ACHN (cell line): ENCODE measurements at places on chromosomes 6 and 20.
A peak's percentile ranks its signal among the peaks of the same experiment; 100 is the strongest.

DNA sequence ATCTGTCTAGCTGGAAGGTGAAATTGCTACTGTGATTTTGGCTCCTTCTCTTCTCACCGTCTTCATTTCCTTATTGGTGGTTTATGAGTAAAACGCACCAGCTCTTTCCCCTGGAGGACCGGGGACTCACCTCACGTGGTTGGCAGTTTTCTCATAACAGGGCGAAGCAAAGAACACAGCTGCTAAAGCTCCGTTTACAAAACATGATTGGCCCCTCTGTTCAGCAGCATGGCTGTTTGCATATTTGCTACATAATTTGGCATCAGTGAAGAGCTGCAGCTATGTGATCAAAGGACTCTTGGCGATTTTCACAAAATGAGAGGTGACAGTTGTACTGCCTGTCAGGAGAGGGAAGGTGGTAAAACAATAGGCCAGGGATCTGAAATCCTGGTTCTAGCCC is 20.5 kb upstream of the TMEM181 start:
- DNase-seq, result no peak

GRCh38 chr20:60294632-60295031 is 336.4 kb downstream of the CDH26 start:
- no peak for DNase-seq

DNA sequence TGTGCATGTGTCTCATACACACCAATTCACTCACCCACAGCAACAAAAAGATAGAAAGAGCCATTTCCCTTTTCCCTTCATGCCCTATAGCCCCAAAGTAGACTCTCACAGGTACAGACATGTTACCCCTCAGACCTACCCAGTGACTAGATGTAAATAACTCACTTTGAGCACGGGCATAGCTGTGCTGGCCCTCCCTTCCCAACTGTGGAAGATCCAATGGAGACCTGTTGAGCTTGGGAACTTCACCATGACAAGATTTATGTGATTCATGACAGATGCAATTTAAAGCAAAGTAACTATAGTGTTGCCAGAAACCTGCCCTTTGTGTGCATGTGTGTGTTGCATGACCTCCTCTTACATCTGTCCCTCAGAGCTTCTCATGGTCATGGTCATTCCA is 175.4 kb downstream of the UBE3D start:
- no peak for DNase-seq

- DNase-seq, result no peak
Observed at GRCh38 chr6:164991573-164991972, 317.8 kb downstream of the C6orf118 start.

GRCh38 chr6:130583268-130583667 is 217.5 kb downstream of the TMEM200A start:
- no peak for DNase-seq

- DNase-seq, result peak; percentile 14
Observed at GRCh38 chr20:11912013-11912658, 5.6 kb upstream of the BTBD3 start.

DNA sequence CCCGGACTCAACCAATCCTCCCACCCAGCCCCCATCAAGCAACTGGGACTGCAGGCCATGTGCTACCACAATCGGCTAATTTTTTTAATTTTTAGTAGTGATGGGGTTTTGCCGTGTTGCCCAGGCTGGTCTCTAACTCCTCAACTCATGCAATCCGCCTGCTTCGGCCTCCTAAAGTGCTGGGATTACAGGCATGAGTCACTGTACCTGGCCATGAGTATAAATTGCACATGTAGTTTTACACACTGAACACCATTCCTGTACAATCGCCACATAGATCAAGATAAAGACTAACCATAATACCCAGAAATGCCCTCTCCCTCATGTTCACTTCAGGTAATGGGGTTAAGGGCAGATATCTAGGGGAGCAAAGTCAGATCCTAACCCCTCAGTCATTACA is 26.4 kb downstream of the TRPC4AP start:
- DNase-seq, result no peak

DNA sequence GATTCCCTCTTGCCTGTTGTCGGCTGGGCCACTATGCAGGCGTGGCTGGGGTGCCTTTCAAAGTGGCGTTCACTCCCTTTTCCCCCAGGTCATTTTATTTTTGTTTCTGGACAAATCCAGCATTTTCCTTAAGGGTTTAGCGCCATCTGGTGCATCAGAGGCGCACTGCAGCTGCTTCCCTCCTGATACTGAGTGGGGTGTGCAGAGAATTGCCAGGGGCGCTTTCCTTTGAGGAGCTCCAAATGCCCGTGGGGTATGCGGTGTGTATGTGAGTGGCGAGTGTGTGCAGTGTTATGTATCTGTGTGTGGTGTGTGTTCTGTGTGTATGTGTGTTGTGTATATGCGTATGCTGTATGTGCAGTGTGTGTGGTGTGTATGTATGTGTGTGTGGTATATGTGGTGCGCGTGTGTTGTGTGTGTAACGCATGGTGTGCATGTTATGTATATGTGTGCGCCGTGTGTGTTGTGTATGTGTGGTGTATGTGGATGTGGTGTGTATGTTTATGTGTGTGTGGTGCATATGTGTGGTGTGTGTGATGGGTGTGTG is 100.1 kb upstream of the AGPAT4 start:
- peak; percentile 63 for DNase-seq

DNA sequence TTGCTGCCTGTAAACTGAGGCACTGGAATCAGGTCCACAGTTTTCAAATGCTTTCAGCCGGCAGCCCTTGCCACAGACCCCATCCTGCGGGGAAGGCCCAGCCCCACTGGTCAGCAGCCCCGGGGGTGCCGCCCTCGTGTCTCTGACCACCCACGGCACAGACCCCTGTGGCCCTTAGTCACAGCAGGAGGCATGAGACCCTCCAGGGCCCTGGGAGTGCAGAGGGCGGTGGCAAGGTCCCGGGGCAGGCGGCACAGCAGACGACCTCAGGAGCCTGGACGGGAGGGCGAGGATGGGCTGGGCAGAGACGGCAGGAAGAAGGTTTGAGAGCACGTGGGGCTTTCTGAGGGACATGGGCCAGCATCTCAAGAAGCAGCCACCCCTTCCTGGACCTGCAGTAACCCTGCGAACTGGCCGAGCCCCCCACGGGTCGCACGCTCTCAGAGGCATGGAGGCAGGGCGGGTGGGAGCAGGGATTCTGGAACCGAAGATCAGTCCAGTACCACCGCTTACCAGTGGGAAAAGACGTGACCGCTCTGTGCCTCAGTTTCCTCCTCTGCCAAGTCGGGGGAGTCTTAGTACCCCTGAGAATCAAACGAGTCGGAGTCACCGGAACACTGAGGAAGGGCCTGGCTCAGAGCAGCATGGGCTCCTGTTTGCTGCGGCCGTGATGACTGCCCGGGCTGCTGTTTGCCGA is 140.7 kb downstream of the TAF4 start:
- no peak for DNase-seq

GRCh38 chr6:1498491-1499113 is 109.2 kb downstream of the FOXF2 start:
- no peak for DNase-seq

DNA sequence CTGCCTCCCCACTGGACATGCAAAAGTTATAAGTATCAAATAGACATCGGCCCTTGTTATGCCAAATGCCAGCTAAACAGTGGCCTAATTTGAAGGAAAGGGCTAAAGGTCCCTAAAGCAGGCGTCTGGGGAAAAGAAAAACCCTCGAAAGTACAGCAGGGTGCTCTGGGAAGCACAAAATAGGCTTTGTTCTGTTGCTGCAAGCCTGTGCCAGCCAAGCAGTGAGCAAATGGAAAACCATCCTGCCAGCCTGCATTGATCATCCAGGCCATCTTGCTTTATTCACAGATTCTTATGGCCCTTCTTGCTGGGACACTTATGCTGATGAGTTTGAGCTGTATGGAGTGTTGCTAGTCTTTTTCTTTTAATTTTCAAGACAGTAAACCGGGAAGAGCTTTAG is 62.2 kb upstream of the PLEKHG1 start:
- no peak for DNase-seq

DNA sequence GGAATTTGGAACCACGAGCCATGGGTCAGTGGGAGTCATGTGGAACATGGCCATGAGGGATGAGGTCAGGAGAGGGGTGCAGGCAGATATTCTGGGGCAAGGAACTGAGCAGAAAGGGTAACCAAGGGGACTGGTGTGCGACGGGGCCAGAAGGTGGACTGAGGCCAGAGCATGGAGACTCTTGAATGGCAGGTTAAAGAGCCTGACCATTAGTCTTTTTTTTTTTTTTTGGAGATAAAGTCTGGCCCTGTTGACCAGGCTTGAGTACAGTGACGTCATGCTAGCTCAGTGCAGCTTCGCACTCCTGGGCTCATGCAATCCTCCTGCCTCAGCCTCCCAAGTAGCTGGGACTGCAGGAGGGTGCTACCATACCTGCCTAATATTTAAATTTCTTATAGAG is 64.0 kb downstream of the RREB1 start:
- DNase-seq, result no peak

DNA sequence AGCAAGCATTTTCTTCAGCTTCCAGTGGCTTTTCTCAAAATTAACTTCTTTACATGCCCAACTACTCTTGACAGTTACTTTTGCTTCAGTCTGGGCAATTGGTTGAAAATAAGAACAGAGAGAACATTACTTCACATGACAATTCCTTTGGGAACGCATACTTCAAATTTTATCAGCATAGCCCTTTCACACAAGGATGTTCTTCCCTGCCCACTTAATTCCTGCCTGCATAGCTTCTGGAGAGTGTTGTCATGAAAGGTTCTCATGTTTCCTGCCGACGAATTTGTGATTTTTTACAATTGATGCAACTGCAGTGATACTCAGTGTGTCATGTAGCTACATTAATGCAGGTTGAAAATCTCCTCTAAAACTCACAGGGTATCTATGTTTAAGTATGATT is 22.0 kb upstream of the SNRNP48 start:
- no peak for DNase-seq

DNA sequence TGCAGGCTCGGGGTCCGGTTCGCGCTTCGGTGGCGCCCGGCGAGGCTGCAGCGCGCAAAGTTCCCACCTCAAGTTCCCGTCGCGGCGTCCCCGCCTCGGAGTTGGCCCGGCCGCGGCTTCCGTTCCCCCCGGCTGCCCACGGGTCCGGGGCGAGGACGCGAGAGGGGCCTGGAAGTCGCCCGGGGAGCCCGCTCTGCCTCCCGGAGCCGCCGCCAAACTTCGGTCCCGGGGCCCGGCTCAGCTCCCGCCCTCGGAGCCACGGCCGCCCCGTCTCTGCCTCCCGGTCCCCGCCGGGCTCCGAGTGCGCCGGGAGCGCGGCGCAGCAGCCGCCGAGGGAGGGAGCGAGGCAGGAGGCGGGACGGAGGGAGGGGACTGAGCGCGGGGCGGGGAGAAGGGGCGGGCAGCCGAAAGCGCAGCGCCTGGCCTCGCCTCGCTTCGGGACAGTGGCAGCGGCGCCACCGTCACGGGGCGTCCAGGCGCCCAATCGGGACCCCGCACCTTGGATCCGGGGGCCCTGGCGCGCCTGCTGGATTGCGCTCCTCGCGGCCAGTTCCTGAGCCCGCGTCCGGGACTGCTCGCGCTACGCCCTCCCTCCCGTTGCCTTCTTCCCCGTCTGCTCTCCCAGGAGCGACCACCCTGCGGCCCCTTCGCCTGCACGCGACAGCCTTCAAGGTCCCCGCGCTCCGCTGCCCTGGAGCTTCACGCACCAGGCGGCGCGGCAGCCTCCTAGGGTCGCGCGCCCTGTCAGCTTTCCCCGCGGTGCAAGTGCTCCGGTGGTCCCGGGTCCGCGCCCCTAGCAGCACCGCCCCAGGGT is at the start of gene KCNG1:
Gene KCNG1 (minus strand): TSS at position 305 of the 814 bp plus-strand sequence. CDS start 12,769 bp downstream, outside the sequence.
- peak; percentile 64 for DNase-seq

- no peak for DNase-seq
Observed at GRCh38 chr6:88881451-88881850, 82.0 kb downstream of the RNGTT start.

DNA sequence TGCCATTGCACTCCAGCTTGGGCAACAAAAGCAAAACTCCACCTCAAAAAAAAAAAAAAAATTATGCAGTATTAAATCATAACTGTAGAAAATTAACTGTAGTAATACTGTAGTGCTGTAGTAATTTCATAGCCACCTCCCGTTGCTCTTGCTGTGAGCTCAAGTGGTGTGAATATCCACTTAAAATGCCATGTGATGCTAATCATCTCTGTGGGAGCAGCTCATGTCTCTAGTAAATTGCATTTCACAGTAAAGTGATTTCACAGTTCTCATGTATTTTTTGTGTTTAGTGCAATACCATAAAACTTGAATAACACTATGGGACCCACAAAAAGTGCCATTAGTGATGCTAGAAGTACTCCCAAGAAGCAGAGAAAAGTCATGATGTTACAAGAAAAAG is 14.4 kb upstream of the FAM217A start:
- no peak for DNase-seq

DNA sequence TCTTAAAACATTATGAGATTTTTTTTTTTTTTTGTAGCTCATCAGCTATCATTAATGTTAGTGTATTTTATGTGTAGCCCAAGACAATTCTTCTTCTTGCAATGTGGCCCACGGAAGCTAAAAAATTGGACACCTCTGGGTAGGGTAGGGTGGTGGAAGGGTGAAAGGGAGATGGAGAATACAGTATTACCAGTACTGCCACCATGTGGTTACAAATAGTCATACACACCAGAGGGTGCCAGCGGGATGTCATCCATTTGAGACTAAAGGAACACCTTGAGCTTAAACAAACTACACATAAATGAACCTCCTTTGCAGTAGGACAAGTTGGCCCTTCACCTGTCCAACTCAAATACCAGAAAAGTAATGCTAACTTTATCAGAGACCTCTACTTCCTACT is 601.9 kb downstream of the HTR1B start:
- peak; percentile 16 for DNase-seq

- no peak for DNase-seq
Observed at GRCh38 chr20:22070610-22071058, 365.2 kb downstream of the PAX1 start.

- peak; percentile 19 for DNase-seq
Observed at GRCh38 chr20:45817376-45818194, 5.1 kb downstream of the UBE2C start.

- no peak for DNase-seq
Observed at GRCh38 chr20:15544742-15545141, 1028.5 kb downstream of the KIF16B start.

DNA sequence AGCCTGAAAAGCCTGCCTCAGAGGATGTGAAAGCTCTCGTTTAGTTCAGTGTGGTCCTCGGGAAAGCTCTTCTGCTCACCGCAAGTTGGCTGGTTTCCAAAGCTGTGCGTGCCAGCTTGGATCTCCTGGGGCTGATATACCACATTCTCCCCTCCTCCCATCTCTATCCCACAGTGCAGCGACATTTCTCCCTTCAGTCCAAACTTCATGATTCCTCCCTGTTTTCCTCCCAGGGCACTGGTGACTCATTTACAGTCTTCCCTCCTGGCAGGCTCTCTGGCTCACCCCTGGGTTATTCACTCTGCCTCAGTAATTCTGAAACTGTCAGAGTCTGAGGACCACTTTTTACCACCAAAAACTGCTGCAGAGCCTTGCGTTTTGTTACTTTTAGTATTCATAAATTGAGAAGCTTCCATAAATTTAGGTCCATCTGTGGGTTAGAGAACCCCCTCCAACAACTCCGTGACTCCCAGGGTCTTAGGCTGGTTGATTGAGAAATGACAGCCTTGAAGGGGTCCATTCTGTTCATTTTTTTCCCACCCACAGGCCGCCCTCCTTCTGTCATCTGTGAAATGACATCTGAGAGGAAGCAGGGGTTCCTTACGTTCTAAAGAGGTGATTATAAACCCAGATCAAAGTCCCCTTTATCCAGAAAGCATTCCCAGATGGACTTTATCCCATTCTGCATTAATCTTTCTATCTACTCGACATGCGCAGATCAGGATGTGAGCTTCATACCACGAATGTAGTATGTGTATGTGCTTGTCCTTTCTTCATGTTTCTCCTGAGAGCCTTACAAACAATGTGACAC is 6.1 kb downstream of the TRIM10 start:
- peak; percentile 94 for DNase-seq
